ENCODE measurements at places on chromosomes 6 and 20.

DNA sequence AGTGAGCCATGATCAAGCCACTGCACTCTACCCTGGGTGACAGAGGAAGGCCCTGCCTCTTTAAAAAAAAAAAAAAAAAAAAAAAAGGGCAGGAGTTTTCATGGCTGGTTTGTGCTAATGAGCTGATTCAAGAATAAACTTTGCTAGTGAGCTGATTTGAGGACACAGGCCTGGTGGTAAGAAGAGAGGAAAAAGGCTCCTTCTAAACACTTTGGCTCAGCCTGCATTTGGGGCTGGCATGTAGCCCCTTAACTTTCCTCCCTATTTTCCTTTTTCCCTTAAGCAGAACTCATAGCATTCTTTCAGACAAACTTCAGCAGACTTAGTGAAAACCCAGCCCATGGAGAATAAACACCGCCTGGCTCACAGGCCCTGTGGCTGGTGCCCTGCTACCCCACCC, 432.7 kb downstream of the PTPRT start:
- DNase-seq, result no peak

- no peak for DNase-seq
Measured at GRCh38 chr20:55741801-55742200, 263.5 kb downstream of the CBLN4 start.

DNA sequence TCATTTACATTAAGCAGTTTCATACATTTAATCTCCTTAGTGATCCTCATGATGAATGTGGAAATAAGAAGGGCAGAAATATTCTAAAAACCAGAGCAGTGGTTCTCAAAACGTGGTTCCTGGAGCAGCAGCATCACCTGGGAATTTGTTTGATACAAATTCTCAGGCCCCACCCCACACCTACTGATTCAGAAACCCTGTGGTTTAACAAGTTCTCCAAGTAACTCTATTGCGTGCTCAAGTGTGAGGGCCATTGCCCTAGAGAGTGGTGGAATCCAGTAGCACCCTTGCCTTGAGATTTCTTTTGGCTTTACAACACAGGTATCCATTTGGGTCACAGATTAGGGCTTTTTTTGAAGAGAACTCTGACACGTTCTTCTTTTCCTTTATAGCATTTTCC, 354.6 kb upstream of the FLRT3 start:
- DNase-seq, result no peak

DNA sequence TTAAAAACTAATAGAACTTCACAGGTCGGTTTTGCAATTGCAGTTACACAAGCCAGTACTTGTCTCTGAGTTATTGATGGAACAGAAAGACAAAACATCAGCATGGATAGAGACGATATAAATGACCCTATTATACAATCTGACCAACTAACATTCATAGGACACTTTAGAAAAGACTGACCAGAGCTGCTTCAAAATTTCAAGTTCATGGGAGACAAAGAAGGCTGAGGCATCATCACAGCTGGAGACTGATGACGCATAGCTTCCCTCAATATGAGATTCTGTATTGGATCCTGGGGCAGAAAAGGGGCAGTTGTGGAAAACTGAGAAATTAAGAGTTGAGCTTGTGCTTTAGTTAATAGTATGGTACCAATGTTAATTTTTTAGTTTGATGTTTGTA, 174.0 kb downstream of the THBS2 start:
- no peak for DNase-seq

GRCh38 chr6:6402006-6402405, 81.5 kb upstream of the F13A1 start:
- no peak for DNase-seq

- no peak for DNase-seq
Measured at GRCh38 chr6:136294621-136295020, 5.0 kb upstream of the BCLAF1 start.

- DNase-seq, result no peak
Measured at GRCh38 chr6:125157280-125157679, 3.7 kb downstream of the TPD52L1 start.

DNA sequence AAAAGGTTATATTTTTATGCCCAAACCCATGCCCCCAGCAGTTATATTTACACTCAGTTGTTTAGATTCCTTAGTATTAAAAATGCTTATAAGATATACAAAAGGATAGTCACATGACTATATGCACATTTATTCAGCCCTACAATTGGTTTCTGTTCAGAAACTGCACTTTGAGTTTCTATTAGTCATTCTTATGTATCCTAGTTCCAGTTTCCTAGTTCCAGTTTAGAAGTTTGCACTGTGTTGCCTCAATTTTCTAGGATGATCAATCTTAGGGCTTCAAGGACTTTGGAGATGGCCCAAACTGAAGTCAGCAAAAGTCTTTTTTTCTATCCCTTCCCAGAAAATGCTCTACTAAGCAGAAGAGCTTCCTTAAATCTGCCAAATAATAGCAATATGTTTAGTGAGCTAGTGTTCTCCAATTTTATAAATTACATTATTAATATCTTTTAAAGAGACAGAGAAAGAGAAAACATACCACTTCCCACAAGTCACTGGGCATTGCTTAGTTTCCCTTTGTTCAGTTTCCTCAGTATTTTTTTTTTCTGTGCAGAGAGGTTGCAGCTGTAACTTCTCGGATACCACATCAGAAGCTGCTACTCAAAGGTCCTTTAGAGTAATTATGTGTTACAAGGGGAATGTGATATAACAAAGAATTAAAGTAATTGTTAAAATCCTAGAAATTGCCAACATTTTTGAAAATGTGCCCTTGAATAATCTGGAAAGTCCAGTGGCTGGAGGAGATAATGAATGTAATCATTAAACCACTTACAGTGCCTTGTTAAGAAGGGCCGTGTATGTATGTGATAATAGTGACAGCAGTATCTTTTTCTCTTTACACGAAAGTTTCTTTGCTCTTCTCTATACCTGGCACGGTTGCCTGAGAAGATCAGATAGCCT, 138.8 kb downstream of the KHDRBS2 start:
- no peak for DNase-seq

GRCh38 chr20:23042270-23042669, 7.2 kb downstream of the SSTR4 start:
- DNase-seq, result no peak

DNA sequence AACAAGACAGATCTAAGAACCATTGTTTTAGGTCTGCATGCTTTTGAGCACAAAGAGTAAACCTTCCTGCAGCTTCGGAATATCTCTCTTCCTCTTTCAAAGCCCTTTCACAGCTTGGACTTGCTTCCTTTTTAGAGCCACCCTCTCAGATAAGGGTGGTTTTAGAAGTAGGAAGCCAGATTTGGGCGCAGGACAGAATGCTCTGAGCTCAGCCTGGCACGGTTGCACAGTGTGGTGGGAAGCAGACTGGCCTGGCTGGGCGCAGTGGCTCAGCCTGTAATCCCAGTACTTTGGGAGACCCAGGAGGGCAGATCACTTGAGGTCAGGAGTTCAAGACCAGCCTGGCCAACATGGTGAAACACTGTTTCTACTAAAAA, 35.6 kb upstream of the PNRC1 start:
- DNase-seq, result no peak

DNA sequence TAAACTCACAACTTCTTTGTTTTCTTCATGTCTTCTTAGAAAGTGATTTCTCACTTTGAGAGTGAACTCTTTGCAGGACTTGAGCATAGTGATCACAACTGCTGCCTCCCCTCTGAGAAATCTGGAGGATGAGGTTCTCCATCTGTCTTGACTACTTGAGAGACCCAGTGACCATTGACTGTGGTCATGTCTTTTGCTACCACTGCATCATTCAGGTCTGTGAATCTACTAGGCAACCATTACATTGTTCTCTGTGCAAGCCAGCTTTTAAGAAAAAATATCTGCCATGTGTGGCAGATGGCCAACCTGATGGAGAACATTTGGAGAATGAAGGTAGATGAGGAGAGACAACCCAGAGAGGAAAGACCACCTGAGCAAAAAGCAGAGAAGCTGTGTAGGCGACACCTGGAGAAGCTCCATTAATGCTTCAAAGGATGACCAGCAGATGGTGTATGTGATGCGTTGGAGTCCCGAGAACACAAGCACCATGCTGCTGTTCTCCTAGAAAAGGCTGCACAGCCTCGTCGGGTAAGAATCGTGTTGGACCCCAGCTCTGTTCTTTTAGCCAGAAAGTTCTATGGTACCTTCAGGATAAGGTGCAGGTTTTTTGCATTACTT, 25.1 kb upstream of the TRIM26 start:
- peak; percentile 23 for DNase-seq

DNA sequence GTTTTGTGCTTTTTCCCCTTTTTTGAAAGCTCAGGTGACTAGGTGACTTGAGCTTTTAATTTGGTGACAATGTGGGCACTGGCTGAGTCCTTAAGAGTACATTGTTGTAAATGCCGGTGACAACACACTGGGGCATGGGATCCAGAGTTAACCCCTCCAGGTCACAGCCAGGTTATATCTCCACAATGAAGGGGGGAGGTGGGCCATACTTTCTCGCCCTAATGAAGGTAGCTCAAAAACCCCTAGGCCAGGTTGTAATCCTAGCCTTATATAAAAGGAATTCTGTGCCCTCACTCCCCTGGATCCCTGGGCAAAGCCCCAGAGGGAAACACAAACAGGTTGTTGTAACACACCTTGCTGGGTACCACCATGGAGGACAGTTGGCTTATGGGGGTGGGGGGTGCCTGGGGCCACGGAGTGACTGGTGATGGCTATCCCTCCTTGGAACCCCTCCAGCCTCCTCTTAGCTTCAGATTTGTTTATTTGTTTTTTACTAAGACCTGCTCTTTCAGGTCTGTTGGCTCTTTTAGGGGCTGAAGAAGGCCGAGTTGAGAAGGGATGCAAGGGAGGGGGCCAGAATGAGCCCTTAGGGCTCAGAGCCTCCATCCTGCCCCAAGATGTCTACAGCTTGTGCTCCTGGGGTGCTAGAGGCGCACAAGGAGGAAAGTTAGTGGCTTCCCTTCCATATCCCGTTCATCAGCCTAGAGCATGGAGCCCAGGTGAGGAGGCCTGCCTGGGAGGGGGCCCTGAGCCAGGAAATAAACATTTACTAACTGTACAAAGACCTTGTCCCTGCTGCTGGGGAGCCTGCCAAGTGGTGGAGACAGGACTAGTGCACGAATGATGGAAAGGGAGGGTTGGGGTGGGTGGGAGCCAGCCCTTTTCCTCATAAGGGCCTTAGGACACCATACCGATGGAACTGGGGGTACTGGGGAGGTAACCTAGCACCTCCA, 2.2 kb upstream of the VEGFA start:
- no peak for DNase-seq

GRCh38 chr20:56060486-56060885, 55.2 kb upstream of the CBLN4 start:
- DNase-seq, result no peak

- DNase-seq, result no peak
Measured at GRCh38 chr6:25558155-25558817, 93.7 kb upstream of the SCGN start.

DNA sequence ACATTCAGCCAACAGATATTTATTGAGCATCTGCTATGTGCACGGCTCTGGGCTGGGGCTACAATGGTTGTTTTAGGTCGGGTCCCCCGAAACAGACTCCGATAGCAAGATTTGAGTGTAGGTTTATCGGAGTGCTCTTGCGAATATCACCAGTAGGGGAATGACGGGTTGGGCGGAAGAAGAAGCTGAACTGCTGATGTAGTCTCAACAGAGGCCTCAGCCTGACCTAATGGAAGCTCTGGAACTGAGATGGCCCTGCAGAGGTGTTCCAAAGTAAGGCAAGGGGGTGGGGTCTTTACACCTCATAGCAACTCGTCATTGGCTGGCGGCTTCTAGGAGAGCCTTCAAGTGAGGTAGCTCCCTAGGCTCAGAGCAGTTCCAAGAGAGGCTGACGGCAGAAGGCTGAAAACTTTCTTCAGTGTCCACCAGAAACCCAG, 1.1 kb downstream of the L3MBTL1 start:
- DNase-seq, result no peak

GRCh38 chr6:78615430-78615904, 251.9 kb upstream of the IRAK1BP1 start:
- peak; percentile 1 for DNase-seq

- DNase-seq, result no peak
Measured at GRCh38 chr6:21323577-21323976, 270.0 kb upstream of the SOX4 start.

- no peak for DNase-seq
Measured at GRCh38 chr6:124090491-124090890, 286.8 kb downstream of the NKAIN2 start.

DNA sequence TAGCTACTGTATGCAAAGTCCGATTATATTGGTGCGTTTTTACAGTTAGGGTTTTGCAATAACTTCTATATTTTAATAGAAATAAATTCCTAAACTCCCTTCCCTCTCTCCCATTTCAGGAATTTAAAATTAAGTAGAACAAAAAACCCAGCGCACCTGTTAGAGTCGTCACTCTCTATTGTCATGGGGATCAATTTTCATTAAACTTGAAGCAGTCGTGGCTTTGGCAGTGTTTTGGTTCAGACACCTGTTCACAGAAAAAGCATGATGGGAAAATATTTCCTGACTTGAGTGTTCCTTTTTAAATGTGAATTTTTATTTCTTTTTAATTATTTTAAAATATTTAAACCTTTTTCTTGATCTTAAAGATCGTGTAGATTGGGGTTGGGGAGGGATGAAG, 13.7 kb upstream of the PLCG1 start:
- no peak for DNase-seq

- no peak for DNase-seq
Measured at GRCh38 chr20:11426948-11427347, 490.7 kb upstream of the BTBD3 start.

GRCh38 chr6:148175550-148176188, 167.0 kb upstream of the SASH1 start:
- no peak for DNase-seq

GRCh38 chr6:109760208-109760607, 69.1 kb downstream of the FIG4 start:
- no peak for DNase-seq

- DNase-seq, result no peak
Measured at GRCh38 chr6:25835442-25836283, 3.8 kb upstream of the SLC17A1 start.

- peak; percentile 5 for DNase-seq
Measured at GRCh38 chr6:127119102-127120022, 891 bp downstream of the RSPO3 start.

- no peak for DNase-seq
Measured at GRCh38 chr6:169915769-169916550, 164.5 kb downstream of the ERMARD start.

DNA sequence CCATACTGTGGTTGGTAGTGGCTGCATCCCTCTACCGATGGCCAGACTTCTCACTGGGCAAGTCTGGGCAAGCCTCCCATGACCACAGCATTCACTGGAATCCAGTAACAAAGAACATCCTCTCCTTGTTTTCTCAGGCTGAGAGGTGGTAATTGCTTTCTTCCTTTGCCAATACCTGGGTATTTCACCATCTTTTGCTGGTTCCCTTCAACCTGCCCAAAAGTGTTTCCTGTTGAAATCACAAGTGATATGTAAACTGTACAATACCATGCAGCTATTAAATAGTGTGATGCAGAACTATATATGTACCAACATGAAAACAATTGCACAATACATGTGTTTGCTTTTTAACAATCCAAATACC, at the start of gene PTCHD4:
Gene PTCHD4 (minus strand): TSS at position 55 of the 364 bp plus-strand sequence. CDS start 42,240 bp downstream, outside the sequence.
- no peak for DNase-seq

DNA sequence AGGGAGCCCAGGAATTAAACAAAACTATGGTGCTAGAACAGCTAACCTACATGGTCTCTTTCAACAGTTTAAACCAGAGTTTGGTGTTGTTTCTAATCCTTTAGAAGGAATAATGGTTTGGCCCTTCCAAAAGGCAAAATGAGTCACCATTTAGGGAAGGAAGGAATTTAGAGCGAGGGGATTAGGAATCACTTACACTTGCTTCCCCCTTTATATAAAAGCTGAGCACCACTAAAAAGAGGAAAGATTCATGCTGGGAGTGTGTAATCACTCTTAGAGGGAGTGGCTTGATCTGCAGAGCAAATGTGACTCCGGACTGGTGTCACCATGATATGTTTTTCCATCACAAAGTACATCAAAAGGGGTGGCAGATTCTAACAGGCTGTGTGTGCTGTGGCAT, 63.6 kb downstream of the F13A1 start:
- no peak for DNase-seq

All from activated CD4-positive, alpha-beta T cell treated with anti-CD3 and anti-CD28 coated beads, Interleukin-2, Interleukin-6, amounts not matched to agents 100 ng/mL and 50 ng/mL, durations not matched to agents 16 hours and 8 hours (primary cell).